A549 treated with AZD2906 at 1 μM for 4 hours (cell line): ENCODE measurements at places on chromosomes 3 and 15. TPM values are rescaled to one million over a fixed set of nuclear protein-coding genes. Genes with fewer than 3 reads are reported as not detected.

ZNF860 gene
- total RNA-seq = 1.2 to 2.0 TPM (median 1.4 TPM) in 5 replicates

CCR1 gene
- not detected in 5 replicates for total RNA-seq

LSAMP gene
- total RNA-seq = 0.03 to 0.11 TPM (median 0.06 TPM) in 5 replicates

ZPLD1 gene
- 0.02 to 0.06 TPM (median 0.03 TPM) in 4 of 5 replicates, not detected in the other for total RNA-seq

CCNB2 gene
- total RNA-seq = 87.6 to 104 TPM (median 91.9 TPM) in 5 replicates

LDHAL6B gene
- not detected in 5 replicates for total RNA-seq

PARP14 gene
- 6.8 to 10.3 TPM (median 7.2 TPM) in 5 replicates for total RNA-seq

CCDC54 gene
- not detected in 5 replicates for total RNA-seq
